ENCODE measurements at places on chromosomes 2 and 18.

- no peak for DNase-seq
Measured at GRCh38 chr2:3122525-3122924, 255.1 kb downstream of the EIPR1 start.

DNA sequence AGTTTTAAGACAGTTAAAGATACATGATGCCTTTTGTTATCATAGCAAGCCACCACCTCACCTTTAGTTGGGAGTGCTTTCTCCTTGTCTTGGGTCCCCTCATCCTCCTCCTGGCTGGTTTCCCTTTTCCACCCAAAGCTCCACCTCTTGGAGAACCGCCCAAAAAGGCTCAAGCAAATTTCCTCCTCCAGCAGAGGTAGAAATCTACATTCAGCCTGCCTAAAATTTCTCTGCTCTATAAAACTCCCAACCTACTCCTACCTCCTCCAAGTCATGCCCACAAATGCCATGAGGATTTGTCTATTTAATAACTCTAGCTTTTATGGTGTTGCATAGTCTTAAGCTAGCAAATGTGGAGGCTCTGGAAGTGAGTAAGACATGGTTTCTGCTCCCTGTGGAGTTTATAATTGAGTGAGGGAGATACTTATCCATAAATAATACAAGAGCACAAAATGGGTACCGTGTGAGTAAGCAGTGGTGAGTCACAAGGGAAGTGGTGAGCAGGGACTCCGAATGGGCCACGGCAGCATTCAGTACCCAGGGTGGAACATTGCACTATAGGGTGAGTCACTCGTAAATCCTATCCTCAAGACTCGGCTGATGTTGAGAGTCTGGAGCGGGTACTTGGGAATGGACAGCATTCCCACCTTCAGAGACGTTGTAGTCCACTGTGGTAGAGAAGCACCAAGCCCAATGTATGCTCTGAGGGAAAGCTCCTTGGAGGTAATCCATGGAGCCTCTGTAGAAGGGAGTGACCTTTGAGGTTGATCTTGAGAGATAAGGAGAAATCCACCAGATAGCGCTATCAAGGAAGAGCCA, 146.3 kb downstream of the RTN4 start:
- DNase-seq = peak; percentile 79

GRCh38 chr2:2635025-2635528, 304.0 kb upstream of the MYT1L start:
- no peak for DNase-seq

DNA sequence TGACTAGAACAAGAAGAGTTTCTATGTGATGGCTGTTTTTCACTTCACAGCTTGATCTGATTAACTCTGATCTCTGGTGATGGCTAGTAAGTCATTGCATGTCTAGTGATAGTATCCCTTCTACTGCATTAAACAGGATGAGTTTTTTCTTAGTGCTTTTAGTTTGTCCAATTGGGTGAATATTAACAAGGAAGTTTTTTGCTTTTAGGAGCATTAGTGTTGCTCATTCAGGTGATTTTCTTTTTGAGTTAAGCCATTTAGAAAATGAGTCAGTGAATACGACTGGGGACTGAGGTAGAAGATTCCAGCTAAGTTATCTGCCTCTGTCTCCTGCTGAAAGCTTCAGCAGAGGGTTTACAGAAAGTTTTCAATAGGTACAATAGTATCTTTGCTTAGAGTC, 306.7 kb downstream of the PIK3C3 start:
- no peak for DNase-seq

DNA sequence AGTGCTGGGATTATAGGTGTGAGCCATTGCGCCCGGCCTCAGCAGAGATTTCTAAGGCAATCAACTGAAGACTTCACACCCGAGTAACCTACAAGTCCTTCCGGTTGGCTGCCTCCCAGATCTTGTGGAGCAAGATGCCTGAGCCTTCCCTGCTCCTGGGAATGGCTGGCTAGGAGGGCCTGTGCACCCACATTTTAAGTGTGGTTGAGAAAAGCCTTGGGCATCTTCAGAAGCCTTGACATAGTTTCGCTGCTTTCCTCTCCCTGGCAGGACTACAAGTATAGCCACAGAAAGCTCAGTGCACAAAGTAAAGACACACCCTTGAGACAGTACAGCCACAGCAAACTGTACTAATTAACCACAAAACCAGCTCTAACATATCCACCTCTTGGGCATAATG, 35.2 kb downstream of the E2F6 start:
- no peak for DNase-seq

GRCh38 chr2:27019931-27020855, 12.6 kb upstream of the TMEM214 start:
- no peak for DNase-seq

DNA sequence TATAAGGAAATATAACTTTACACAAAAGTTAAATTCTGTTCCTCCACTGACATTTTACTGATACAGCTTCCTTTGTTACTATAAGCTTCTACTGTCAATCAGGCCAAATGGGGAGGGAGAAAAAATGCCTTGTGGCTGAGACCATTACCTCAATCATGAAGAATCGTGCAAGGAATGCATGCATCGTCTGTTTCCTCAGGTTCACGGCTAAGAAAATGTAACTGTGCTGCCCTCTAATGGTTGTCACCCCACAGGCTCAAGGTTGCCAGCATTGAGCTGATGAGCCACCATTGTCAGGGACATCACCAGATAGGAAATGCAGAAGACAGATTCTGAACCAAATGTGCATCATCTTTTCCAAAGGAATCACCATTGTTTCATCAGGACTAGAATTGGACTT, 426.9 kb downstream of the CDH2 start:
- DNase-seq = no peak

GRCh38 chr2:56473524-56473923, 289.7 kb downstream of the CCDC85A start:
- no peak for DNase-seq

GRCh38 chr2:73892631-73893329, at the start of gene ACTG2:
Gene ACTG2, plus strand, starts transcription at chr2:73893008. Its CDS starts 8,304 bp downstream, at chr2:73901312.
- DNase-seq = no peak

DNA sequence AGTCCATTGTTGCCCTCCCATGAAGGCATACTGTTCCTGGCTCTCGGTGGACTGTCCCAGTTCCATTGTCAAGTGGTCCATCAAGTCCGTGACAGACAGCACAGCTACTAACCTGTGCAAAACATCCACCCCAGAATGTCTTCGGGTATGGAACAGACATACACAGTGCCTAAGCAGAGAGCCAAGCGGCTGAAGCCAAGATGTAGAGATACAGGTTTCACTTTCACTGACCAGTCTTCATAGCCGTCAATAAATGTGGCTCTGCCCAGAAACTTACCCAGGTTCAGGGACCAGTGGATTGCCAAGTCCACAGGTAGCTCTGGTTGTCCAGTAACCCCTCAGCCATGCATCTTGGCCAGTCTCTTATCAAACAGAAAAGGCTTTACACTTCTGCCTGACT, 10.7 kb upstream of the PAPOLG start:
- DNase-seq = no peak

DNA sequence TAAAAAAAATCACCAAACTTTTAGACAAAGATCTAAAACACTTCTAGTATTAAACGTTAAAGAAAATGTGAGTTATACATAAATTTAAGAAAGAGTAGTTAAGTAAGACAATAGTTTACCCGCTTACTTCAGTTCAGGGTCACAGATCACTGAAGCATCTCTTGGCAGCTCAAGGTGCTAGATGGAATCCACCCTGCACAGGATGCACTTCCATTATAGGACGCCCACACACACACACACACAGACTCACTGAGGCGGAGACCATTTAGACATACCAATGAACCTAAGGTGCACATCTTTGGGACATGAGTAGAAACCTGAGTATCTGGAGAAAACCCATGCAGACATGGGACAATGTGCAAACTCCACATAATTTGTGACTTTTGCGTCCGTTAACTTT, 630.6 kb upstream of the ZNF804A start:
- DNase-seq = no peak

DNA sequence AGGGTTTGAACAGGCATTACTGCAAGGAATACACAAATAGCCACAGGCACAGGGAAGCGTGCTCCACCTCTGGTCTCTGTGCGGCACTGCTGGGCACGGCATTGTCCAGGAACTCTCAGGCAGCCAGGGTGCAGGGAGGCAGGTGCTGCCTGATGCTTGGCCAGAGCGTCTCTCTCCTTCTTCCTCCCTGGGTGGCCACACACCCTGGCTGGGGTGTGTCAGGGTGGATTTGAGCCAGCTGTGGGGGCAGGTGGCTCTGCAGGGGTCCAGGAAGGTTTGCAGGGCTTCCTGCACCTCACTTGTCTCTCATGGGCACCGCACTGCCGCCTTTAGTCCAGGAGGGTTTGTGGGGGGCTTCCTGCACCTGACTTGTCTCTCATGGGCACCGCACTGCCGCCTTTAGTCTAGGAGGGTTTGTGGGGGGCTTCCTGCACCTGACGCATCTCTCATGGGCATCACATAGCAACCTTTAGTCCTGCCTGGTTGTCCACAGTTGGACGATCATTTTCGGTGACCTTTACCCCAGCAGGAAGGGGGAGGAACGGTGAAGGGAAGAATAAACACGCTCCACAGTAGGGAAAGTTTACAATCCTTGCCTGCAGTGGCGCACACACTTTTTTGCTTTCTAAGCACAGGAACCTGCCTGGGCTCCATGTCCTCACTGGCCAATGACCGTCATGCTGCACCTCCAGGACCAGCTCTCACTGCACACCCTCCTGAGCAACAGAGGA, 332.9 kb downstream of the EIPR1 start:
- no peak for DNase-seq

GRCh38 chr18:55321265-55322177, 266.5 kb downstream of the TCF4 start:
- no peak for DNase-seq

GRCh38 chr18:55879331-55879730, 291.3 kb upstream of the TCF4 start:
- no peak for DNase-seq

- no peak for DNase-seq
Measured at GRCh38 chr18:9434122-9434701, 41.1 kb upstream of the RALBP1 start.

DNA sequence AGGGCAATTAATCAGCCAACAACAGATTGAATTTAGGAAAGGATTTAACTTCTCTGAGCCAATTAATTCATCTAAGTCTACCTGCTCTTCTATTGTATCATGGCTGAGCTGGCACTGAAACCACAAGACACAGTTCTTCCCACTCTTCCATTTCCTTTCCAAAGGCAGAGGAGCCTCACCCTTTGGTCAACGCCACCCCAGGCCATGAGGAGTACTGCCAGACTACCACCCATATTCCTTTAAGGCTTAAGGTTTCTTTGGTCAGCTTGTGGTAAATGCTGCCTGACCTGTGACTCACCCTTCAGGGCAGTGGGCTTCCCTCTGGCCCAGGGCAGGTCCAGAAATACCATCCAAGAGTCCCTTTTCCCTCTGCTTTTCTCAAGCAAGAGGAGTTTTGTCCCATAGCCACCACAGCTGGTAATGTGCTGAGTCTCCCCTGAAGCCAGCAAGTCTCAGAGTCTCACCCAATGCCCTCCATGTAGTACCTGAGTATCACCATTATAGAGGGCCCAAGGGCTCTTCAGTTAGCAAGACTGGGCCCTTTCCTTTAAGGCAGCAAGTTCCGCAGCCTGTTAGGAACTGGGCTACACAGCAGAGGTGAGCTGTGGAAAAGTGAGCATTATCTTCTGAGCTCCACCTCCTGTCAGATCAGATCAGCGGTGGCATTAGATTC, 900.5 kb upstream of the CRIM1 start:
- DNase-seq = no peak

- DNase-seq = no peak
Measured at GRCh38 chr18:78772360-78773302, 207.0 kb upstream of the SALL3 start.

DNA sequence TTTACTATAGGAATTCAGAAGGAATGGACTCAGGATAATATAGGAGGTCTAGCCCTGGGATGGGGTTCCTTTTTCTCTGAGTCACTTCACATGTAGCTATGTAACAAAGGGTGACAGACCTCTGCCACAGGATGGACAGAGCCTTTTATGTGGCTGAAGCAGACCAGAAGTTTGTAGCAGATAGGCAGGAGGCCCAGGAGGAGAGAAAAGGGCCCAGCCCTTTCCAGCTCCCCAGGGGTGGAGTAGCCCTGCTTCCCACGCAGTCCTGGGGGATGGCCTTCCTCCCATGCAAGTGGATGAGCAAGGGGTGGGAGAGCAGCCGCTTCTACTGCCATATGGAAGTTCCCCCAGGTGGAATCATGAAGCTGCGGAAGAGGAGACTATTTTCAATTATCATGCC, 40.3 kb downstream of the ARMC9 start:
- DNase-seq = no peak

DNA sequence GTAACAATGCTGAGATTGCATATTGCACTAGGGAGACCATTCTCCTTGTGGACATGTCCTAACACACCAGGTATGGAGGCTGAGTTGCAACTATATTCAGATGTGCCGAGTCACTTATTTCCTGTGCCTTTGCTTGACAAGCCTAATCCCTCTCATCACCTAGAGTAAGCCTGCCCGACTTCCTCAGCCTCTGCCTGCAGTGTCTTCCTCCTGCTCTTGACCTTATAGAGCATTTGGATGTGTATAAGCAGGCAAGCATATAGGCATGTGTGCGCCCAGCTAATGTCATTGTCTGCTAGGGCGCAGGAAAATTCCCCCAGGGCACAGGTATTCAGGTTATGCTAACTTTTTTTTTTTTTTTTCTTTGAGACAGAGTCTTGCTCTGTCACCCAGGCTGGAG, 316.9 kb downstream of the CDH2 start:
- DNase-seq = no peak

- DNase-seq = no peak
Measured at GRCh38 chr2:201358684-201359083, 1.5 kb upstream of the FLACC1 start.

DNA sequence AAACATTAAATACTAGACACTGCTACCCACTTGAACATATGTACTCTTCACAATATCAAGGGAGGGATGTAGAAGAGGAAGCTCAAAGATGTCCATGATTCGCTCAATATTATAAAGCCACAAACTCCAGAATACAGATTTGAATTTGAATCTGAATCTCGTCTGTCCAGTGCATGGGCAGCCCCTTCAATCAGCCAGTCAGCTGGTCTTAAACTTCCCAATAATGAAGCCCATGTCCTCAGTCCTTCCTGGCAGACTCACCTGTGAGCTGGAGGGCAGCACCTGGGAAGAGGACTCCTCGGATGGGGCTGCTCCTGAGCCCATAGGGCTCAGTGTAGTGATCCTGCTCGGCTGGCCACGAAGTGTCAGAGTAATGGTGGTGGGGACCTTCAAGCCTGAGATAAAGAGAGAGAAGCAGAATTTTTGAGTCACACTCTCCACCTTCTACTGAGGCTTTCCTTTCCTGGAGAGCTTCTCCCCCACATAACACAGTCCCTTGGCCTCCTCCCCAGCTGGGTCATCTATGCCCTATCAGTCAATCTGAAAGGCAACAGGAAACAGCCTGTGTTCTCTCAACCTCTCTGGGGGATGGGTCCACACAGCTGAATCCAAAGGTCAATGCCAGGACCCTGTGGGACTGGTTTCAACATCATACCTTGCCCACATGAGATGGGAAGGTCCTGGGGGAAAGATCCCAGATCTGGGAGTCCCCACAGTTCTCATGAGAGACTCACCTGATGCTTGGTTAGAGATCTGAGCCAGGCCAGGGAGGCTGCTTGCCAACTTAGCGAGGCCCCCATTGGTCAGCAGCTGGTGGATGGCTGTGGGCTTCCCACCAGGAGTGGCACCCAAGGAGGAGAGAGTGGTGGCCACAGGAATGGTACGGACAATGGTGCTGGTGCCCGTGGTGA, 36.5 kb downstream of the KANSL3 start:
- no peak for DNase-seq

GRCh38 chr2:176080540-176081375, 3.0 kb downstream of the EVX2 start:
- no peak for DNase-seq
